Activated CD4-positive, alpha-beta T cell treated with anti-CD3 and anti-CD28 coated beads, Interleukin-2, Interleukin-4, amounts not matched to agents 100 ng/mL and 50 ng/mL, durations not matched to agents 16 hours and 8 hours (primary cell): ENCODE measurements at places on chromosomes 3 and 15.

GRCh38 chr15:100092034-100092433, 249.7 kb downstream of the ADAMTS17 start:
- no peak for DNase-seq

DNA sequence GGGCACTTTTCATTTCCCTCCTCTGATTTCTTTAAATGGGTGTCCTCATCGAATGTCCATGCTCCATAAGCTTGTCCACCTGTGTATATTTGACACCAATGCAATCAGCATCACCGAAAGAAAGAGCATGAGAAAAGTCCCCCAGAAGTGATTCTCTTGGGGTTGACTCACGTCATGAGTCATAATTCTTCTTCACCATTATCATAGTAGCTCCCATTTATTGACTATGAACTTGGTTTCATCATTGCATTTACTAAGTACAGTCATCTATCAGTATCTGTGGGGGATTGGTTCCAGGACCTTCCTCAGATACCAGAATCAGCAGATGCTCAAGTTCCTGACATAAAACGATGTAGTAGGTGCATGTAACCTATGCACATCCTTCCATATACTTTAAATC, 372.5 kb upstream of the CFAP20DC start:
- peak; percentile 76 for DNase-seq

DNA sequence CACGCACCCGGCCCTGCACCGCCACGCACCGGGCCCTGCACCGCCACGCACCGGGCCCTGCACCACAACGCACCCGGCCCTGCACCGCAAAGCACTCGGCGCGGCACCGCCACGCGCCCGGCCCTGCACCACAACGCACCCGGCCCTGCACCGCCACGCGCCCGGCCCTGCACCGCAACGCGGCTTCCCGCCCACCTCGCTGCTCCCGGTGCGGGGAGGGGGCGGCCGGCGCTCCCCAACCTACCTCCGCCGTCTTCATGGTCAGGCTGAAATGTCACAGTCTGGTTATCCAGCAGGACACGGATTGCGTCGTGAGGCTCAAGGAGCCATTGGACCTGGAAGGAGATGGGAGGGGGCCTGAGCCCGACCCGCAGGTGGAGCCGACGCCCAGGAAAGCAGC, 41.8 kb downstream of the MUC20 start:
- DNase-seq: no peak

DNA sequence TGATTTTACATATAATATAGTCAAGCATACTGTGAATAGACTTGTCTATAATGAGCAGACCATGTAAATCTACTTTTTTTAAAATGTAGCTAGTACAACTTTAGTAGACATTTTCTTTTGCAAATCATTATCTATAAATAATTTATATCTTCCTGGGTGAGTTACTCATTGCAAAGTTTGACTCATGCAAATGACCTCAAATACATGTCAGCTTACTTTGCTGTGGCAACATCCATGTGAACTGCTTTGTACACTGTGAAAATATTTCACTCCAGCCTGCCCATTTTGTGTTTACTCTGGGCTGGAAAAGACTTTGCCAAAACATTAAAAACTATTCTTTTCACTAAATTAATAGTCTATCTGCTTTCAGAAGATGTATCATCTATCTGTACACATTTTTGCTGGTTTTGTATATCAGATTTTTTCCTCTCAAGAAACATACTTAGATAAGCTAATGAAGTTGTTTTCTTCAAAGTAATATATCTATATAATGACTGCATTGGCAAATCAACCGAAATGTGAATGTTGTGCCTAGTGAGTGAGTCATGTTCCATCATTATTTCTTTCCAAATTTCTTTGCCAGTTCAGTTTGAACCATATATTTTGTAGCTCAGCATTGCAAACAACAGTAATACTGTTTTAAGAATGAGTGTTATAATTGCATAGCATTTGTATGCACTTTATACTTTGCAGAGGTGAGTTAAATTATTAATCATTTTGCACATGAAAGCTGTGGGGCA, 26.5 kb downstream of the IGSF10 start:
- no peak for DNase-seq

- no peak for DNase-seq
Observed at GRCh38 chr3:53174346-53175250, 13.6 kb downstream of the PRKCD start.

- DNase-seq: no peak
Observed at GRCh38 chr3:169699070-169699469, 35.6 kb upstream of the MECOM start.

DNA sequence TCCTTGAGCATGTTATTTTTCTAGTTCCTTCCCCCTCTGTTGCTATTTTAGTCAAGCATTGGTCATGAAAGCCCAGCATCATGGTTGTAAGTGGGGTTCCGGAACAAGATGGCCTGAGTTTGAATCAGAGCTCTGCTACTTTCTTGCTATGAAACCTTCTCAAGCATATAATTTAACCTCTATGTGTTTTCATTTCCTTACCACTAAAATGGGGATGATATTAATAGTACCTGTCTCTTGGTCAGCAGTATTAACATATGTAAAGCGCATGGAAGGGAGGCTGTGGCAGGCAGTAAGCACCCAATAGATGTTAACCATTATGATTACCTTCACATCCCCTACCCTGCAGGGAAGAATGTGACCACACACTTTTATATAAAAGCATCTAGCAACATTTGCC, 14.3 kb upstream of the SPRED1 start:
- DNase-seq: no peak

DNA sequence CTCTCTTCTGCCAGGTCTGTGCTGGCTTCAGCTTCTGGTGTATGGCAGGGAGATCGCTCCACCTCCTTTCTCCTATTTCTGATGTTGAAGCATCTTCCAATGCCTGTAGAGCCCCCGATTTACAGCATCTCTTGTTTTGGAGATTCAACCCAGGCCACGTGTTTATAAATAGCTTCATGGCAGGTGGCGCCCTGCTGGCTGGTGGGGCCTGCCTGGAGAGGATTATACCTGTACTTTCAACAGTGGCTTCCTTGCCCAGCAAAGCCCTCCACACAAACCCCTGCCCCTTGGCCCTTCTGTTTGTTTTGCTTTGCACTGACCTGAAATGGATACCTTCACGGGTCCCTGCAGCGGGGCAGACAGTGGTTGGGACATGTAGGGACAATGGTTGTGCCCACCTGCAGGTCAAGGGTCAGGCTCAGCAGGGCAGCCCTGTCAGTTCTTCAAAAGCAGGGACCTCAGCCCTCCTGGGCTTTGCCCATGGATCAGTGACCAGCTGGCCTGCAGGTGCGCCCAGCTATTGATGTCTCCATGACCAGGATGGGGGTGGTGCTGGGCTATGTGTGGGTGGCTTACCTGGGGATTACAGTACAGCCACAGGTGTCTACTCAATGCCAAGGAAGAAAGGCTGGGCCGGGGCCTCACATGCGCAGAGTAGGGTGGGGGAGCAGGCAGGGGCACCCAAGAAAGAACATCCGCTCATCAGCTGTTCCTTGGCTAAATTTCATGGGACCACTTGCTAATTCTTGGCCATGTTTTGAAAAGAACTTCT, 112.7 kb upstream of the PRR23C start:
- no peak for DNase-seq

DNA sequence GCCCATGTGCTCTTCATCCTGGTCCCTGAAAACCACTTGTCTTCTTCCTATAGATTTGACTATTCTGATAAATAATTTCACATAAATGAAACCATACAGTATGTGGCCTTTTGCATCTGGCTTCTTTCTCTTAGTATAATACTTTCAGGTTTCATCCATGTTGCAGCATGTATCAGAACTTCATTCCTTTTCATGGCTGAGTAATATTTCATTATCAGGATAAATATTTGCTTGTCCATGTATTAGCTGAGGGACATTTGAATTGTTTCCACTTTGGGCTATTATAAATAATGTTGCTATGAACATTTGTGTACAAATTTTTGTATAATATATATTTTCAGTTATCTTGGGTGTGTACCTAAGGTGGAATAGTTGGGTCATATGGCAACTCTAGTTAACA, 29.8 kb upstream of the AEN start:
- no peak for DNase-seq

GRCh38 chr3:63911509-63911872, 692 bp downstream of the SCAANT1 start:
- DNase-seq: peak; percentile 48

- no peak for DNase-seq
Observed at GRCh38 chr15:57114070-57114469, 195.6 kb downstream of the TCF12 start.

- no peak for DNase-seq
Observed at GRCh38 chr3:38648024-38648658, 1.3 kb downstream of the SCN5A start.
